ENCODE measurements at places on chromosomes 11 and 22.

- no peaks in the 10 kb centered on the region for H3K36me3 ChIP-seq
- H3K4me1 ChIP-seq = no peaks in the 10 kb centered on the region
- H3K27me3 ChIP-seq = no peaks in the 10 kb centered on the region
- no peak for ATAC-seq
- H3K27ac ChIP-seq = no peak overlapping the region
Observed at GRCh38 chr11:28833670-28834069, 725.5 kb downstream of the METTL15 start.

- ATAC-seq = no peak
- no peak overlapping the region for H3K27ac ChIP-seq
- peaks cover 59% of the 10 kb centered on the region for H3K27me3 ChIP-seq
- H3K4me3 ChIP-seq = no peak overlapping the region
- H3K4me1 ChIP-seq = no peaks in the 10 kb centered on the region
Observed at GRCh38 chr11:120795185-120795584, 228.7 kb upstream of the TBCEL start.

GRCh38 chr11:97979741-97980140 is 1041.0 kb upstream of the CNTN5 start:
- ATAC-seq = no peak
- H3K27me3 ChIP-seq = no peaks in the 10 kb centered on the region
- no peak overlapping the region for H3K4me3 ChIP-seq
- H3K36me3 ChIP-seq = no peaks in the 10 kb centered on the region

DNA sequence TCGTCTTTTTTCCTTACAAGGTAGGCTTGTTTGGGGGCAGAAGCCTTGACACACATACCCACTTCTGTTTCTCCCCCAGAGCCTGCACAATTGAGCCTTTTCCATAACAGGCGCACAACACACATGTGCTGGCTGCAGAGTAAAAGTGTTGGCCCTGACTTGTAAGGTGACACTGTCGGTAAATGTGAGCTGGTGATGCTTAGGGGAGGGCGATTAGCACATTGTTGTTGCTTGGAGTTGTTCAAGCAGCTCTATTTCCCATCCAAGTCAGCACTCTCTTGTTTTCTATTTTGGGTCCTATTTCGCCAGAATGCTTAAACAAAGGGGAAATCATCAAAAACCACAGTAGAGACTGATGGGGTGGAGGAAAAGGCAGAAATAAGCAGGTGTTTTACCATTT is 51.9 kb upstream of the PTPRJ start:
- no peaks in the 10 kb centered on the region for H3K27me3 ChIP-seq
- no peaks in the 10 kb centered on the region for H3K4me1 ChIP-seq
- H3K36me3 ChIP-seq = no peaks in the 10 kb centered on the region
- no peak overlapping the region for H3K4me3 ChIP-seq
- no peak for ATAC-seq

GRCh38 chr11:117604336-117604995 is 192.6 kb downstream of the DSCAML1 start:
- H3K4me3 ChIP-seq = no peak overlapping the region
- no peaks in the 10 kb centered on the region for H3K36me3 ChIP-seq
- peaks cover 54% of the 10 kb centered on the region for H3K27me3 ChIP-seq
- no peak overlapping the region for H3K27ac ChIP-seq

- H3K27ac ChIP-seq = no peak overlapping the region
- H3K4me1 ChIP-seq = no peaks in the 10 kb centered on the region
- H3K27me3 ChIP-seq = no peaks in the 10 kb centered on the region
- no peak overlapping the region for H3K4me3 ChIP-seq
Observed at GRCh38 chr11:70433526-70433925, 35.2 kb downstream of the CTTN start.

- H3K27me3 ChIP-seq = no peaks in the 10 kb centered on the region
- no peak overlapping the region for H3K27ac ChIP-seq
Observed at GRCh38 chr11:123505546-123506299, 75.7 kb downstream of the GRAMD1B start.

GRCh38 chr11:77199137-77199745 is 71.2 kb downstream of the MYO7A start:
- ATAC-seq = no peak
- peaks cover 2% of the 10 kb centered on the region for H3K27me3 ChIP-seq
- peaks cover under 1% of the 10 kb centered on the region for H3K36me3 ChIP-seq

DNA sequence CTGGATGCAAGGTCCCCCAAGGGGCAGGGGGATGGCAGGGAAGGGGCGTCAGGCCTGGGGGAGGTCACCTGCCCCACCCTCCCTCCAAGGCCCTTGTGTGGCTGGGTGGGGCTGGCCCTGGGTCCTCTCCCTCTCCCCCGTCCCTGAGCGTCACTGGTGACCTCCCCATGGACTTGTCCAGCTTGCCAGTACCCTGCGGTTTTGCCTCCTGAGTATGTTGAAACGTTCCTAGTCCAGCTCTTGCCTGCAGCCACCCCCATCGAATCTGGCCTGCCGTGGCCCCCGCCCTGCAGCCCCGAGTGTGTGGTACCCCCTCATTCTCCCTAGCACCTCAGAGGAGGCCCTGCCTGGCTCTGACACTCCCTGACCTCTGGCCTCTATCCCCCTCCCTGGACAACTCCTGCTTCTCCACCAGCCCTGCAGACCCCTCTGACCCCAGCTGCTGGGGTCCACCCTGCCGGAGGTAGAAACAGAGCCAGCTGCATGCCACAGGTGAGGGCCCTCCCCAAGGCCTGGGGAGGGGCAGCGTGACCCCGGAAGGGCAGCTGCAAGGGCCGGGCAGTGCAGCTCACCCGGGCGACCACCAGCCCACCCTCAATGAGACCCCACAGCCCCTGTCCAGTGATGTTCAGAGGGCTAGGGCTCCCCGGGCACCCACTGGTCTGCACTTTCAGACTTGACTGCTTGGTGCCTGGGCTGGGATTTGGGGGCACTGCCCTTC is 4.1 kb upstream of the MUC6 start:
- H3K27me3 ChIP-seq = peaks cover 78% of the 10 kb centered on the region
- H3K4me1 ChIP-seq = no peaks in the 10 kb centered on the region
- no peak for ATAC-seq
- no peak overlapping the region for H3K27ac ChIP-seq

DNA sequence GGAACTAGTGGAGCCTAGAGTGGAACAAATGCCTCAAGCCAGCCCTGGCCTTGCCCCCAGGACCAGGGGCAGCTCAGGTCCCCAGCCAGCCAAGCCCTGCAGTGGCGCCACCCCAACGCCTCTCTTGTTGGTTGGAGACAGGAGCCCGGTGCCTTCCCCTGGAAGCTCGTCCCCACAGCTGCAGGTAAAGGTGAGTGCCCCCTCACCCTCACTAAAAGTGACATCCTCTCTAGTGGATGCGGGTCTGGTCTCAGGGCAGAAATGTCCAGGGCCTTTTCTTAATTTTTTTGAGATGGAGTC is 21.5 kb downstream of the MICALL1 start:
- H3K27ac ChIP-seq = peak overlapping the region; percentile 78
- no peak for ATAC-seq
- H3K4me3 ChIP-seq = no peak overlapping the region
- no peaks in the 10 kb centered on the region for H3K27me3 ChIP-seq

DNA sequence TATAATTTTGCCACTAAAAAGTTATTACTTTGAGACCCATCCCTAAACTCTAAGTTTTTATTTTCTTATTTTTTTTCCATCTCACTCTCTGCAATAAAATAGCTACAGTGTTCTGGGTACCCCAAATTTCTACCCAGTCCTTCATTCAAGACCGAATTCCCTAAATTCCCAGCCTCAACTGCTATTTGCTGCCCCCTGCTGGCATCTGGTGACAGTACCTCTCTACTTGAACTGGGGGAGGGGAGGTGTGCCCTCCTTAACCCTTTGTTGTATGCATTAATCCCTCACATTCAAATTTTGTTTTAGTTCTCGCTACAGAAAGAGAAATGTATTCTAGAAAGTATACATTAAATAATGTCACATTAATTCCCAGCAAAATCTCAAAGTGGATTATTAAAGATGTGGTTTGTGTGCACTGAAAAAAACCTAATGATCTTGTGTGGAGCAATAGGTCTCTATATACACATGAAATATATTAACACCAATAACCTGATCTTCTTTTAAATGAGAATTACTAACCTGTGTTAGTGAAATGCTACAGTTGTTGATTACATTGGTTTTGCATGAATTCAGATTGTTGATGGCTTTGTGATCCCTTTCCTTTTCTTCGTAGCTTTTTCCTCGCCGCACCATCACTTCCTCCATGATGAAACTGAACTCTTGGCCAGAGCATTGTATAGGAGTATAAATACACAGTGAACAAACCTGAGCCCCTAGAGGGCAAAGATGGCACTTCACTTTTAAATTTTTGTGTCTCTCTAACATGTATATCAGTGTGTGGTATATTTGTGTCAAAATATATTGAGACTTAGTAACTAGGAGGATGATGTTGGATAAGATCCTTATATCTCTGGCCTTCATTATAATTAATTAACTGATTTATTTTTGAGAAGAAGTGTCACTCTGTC is 590.0 kb downstream of the METTL15 start:
- no peak overlapping the region for H3K4me3 ChIP-seq
- H3K4me1 ChIP-seq = no peaks in the 10 kb centered on the region
- H3K27me3 ChIP-seq = no peaks in the 10 kb centered on the region
- ATAC-seq = no peak
- no peak overlapping the region for H3K27ac ChIP-seq
- no peaks in the 10 kb centered on the region for H3K36me3 ChIP-seq

- H3K36me3 ChIP-seq = peaks cover 72% of the 10 kb centered on the region
- no peaks in the 10 kb centered on the region for H3K27me3 ChIP-seq
- H3K4me3 ChIP-seq = no peak overlapping the region
- H3K27ac ChIP-seq = no peak overlapping the region
Observed at GRCh38 chr11:72305077-72305476, 61.1 kb upstream of the PHOX2A start.

DNA sequence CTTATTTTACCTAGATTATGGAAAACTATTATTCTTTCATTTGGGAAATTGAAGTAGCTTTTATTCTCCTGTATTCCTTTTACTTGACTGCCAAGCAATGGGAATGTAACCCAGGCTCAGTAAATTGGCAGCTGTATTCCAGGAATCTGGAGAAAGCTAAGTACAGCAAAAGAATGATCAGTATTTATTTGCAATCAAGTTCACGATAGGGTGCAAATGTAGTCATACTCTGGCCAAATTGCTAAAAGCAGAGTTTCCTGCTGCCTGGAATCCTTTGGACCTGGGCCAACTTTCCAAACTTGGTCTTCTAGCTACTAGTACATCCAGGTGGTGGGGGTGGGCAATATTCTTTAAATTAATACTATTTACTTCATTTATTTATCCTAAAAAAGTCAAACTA is 286.0 kb upstream of the CTSC start:
- no peaks in the 10 kb centered on the region for H3K27me3 ChIP-seq
- H3K27ac ChIP-seq = no peak overlapping the region
- H3K4me3 ChIP-seq = no peak overlapping the region
- H3K36me3 ChIP-seq = no peaks in the 10 kb centered on the region
- ATAC-seq = no peak

- no peaks in the 10 kb centered on the region for H3K4me1 ChIP-seq
- no peaks in the 10 kb centered on the region for H3K36me3 ChIP-seq
- no peak overlapping the region for H3K27ac ChIP-seq
- no peak for ATAC-seq
- peaks cover 15% of the 10 kb centered on the region for H3K27me3 ChIP-seq
Observed at GRCh38 chr11:131449036-131450019, 78.9 kb downstream of the NTM start.
